ENCODE measurements at places on chromosomes 6 and 20.

DNA sequence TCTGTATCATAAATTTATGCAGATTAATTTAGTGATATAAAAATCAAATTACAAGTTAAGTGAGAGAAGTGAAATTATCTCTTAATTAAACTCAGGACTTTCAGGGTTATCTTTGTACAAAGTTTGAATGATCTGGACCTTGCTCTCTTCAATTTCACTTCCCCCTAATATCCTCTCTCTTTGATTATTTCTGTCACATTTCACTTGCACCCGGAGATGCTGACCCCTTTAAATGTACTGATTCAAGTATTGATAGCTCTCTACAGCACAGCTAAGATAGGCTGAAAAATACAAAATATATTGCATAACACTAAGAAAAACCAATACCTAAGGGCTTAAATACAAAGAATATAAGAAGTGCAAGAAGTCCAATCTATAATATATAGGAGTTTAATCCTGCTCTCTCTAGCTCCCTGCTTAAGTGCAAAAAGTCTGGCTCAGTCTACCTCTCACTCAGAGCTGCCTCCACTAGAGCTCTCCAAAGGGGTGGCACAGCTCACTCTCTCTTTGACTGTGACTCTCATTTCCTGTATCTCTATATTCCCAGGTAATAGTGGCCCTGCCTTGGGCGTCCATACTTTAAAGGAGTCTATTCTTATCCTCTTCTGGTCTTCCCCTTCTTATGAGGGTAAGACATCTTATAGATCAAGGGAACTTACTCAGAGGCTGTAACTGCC, 588.4 kb downstream of the RFPL4B start:
- DNase-seq, result no peak

- no peak for DNase-seq
Observed at GRCh38 chr20:62830821-62831220, 14.0 kb downstream of the COL9A3 start.

GRCh38 chr20:20457392-20458126, 89.7 kb downstream of the INSM1 start:
- no peak for DNase-seq

GRCh38 chr6:2529211-2529719, 221.5 kb downstream of the MYLK4 start:
- DNase-seq, result no peak

DNA sequence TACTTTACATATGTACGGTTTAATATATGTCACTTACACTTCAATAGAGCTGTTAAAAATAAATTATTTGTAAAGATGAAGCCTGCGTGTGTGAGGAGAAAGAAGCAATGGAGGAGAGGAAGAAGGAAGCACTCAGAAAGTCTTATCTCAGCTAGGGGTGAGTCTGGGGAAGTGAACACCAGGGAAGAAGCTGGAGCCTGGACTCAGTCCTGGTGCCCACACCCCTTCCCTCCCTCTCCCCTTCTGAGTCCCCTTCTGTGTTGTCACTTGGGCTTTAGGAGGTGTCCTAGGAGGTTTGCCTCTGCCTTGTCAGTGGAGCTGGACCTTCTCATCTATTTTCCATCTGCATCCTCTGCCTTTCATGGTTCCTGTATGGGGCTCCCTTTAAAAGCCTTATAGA, 1.9 kb downstream of the SIRPB2 start:
- DNase-seq, result no peak

GRCh38 chr6:455006-455585, 63.5 kb downstream of the IRF4 start:
- DNase-seq, result peak; percentile 29
